Activated naive CD4-positive, alpha-beta T cell treated with anti-CD3 and anti-CD28 coated beads, Interleukin-2, amount 50 U/mL, for 72 hours (primary cell): ENCODE measurements at places on chromosomes 2 and 18. TPM values are rescaled to one million over a fixed set of nuclear protein-coding genes. Genes with fewer than 3 reads are reported as not detected.

DNA sequence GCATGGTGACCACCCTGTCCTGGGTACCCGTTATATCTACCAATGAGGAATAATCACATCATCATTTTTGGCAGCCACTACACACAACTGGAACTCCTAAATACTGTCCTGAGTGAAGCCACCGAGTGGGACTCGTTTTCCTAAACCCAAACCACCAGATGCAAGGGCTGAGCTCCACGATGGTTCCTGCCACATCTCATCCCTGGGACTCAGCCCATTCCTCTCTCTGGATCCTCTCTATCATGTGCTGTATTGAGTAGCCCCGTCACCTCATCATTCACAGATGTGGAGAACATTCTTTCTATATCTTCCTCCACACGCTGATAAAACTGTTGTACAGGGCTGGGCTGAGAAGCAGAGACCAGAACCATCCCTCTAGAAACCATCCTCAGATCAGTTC lies 79.4 kb upstream of the SMAD7 start:
- no peak for DNase-seq

DNA sequence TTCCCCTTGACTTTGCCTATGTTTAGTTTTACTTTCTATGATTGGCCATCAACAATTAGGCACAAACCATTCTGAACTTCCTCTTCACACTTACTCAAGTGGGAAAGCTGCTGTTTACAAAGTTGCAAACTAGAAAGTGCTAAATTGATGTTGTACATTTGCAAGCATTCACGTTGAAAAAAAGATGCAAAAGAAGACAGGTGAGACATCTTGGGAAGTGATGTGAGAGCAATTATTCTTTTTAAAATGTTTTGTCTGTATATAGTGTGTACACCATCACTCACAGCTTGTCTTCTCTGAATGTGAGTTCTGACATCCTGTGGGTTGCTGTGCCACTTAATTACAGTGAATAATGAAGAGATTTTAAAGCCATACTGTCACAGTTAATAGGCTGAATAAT lies 874.1 kb upstream of the LRATD1 start:
- DNase-seq, result no peak

DNA sequence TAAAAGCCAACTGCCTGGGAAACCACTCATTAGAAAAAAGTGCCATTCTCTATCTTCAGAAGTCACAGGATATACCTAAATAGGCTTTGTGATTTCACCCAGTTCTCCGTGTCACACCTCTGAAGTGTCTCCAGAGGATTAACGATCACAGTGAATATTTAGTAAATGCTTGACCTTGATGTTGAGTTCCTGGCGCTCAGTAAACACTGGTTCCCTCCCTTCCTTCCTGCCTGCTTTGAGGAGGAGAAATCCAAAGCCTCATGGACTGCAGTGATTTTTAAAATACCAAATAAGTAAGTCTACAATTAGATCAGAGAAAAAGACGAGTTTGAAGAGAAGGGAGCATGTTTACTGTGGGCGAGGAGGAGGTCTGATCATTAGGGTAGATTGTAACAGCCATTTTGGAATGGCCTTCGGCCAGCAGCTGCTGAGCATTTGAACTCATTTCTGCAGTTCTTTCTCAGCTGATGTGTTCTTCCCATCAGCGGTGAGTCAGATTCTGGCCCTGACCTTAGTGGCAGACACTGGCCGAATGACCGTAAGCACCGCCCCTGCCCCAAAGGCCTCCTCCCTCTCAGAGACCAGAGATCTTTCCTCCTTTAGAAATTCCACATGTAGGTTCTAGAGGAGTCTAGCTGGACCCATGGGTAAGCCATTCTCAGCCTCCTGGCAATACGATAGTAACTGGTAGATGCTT lies 62.1 kb upstream of the SLC16A14 start:
- DNase-seq, result no peak

GRCh38 chr18:24974431-24974830 lies 377.5 kb downstream of the ZNF521 start:
- DNase-seq, result no peak

The RUFY4 gene
- 5.1 TPM for total RNA-seq

The CIAO1 gene
- 82.9 TPM for total RNA-seq

The CPO gene
- total RNA-seq, result not detected
